Omental fat pad (tissue), 4 donors: ENCODE measurements at places on chromosomes 16 and 17. TPM values are rescaled to one million over a fixed set of nuclear protein-coding genes. Genes with fewer than 3 reads are reported as not detected.

DNA sequence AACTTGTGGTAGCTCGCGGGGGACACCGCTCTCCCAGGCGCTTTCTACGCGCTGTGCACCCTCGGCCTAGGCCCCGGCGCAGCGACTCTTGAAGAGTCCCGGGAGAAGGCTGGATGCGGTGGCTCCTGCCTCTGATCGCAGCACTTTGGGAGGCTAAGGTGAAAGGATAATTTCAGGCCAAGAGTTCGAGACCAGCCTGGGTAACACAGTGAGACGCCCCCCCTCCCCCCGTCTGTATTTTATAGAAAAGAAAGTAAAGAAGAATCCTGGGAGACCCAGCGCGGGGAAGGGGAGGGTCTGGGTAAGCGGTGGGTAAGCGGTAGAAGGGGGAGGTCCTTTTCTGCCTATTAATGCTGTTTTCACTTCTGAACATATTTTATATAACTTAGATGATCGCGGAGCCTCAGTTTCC is 486 bp upstream of the PLLP start:
- DNase-seq = no peak

GRCh38 chr17:8142887-8143580 is 9.2 kb downstream of the PER1 start:
- DNase-seq = no peak

GRCh38 chr17:14793237-14793636 is 471.9 kb downstream of the PMP22 start:
- no peak for DNase-seq

DNA sequence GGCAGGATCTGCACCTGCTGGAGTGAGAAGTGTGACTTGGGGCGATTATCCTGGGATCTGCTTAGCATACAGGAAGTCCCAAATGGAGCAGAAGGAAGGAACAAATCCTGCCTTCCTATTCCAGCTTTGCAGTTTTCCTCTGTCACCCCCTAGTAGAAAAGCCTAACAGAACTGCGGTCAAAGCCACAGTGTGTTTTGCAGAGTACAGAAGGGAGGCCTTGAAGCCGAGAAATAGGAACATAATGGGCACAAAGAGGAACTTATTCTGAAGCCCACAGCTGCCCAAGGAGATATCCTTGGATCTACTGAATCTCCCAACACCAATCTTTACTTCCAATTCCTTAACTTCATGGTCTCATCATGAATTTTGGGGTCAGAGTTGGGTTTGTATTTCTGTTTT is 8.5 kb downstream of the KRTAP1-5 start:
- no peak for DNase-seq

DNA sequence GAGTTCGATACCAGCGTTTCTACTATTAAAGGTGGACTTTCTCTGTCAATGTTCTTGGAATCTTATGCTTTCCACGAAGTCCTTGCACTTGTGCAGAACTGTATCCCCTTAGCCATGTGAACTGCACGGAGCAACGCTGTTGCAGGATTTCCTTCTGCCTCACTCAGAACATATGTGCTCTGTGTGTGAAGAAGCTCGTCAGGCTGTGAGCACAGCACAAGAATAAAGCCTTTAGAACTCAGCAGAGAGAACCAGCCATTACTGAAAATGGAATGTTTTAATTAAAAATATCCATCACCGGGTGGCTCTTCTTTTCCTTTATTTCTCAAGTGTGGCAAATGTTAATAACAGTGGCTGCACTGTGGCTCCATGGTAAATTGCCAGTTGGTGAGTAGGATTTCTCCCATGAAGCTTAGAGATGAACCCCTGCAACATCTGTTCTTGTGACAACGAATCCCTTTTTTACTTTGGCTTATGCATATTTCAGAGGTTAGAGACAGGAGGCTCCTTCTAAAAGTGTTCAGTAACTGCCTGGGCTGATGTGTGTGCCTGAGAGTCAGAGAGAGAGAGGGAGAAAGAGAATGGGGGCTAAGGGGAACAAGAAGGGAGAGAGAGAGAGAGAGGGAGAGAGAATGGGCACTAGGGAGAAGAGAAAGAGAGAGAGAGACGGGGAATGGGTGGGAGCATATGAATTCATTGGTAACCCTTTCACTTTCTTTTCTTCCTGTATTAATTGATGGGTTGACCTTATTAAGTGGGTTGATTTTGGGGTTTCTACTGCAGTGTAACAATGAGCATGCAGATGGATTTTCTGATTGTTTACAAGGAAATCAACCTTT is 50.0 kb downstream of the RPTOR start:
- no peak for DNase-seq

- DNase-seq = no peak
Measured at GRCh38 chr17:36183001-36183971, 6.8 kb upstream of the TBC1D3B start.

DNA sequence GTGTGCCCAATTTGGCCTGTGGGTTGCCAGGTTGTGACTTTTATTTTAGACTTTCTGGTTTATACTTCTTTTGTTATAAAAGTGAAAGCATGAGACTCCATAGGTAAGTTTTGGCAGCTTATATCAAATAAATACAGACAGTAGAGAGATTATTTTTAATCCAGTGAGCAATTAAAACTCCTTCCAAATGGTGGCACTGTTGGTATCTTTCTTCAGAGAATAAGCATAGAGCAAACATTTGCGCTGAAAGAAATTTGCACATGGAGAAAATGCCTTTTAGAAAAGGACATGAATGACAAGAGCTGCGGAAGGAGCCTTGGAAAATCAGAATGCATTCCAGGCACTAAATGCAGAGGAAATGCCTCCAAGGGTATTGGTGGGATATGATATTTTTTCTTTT is 46.1 kb upstream of the DNAJA2 start:
- no peak for DNase-seq

DNA sequence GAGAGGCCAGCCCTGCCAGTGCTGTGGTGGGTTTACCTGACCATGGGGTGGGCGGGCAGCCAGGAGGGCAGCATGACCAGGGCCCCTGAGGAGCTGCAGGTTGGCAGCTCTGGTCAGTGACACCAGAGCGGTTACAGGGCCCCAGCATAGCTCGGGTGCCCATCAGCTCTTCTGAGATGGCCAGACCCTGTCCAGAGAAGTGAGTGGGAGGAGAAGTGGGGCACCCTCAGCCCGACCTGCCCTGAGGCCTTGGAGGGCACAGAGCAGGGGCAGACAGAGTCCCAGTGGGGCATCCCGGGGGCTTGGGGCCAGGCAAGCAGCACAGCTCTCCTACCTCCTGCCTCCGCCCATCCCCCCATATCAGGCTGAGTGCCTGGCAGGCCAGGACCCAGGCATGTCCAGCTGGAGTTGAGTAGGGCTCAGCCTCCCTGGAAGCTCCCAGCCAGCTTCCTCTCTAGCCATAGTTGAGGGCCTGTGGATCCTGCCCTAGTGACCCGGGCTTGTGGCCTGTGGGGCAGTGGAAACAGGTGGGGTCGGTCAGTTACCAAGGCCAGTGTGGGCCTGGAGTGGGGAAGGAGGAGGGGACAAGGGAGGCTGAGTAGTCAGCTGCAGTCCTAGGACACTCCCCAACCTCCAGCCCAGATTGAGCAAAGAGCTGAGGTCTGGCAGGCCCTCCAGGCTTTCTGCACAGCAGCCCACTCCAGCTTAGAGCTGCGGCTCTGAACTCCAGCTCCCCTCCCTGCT is 83.5 kb downstream of the AMFR start:
- DNase-seq = no peak

GRCh38 chr17:34302636-34303035 is 16.6 kb upstream of the CCL8 start:
- no peak for DNase-seq

- no peak for DNase-seq
Measured at GRCh38 chr17:57406131-57406980, 150.0 kb downstream of the MSI2 start.

DNA sequence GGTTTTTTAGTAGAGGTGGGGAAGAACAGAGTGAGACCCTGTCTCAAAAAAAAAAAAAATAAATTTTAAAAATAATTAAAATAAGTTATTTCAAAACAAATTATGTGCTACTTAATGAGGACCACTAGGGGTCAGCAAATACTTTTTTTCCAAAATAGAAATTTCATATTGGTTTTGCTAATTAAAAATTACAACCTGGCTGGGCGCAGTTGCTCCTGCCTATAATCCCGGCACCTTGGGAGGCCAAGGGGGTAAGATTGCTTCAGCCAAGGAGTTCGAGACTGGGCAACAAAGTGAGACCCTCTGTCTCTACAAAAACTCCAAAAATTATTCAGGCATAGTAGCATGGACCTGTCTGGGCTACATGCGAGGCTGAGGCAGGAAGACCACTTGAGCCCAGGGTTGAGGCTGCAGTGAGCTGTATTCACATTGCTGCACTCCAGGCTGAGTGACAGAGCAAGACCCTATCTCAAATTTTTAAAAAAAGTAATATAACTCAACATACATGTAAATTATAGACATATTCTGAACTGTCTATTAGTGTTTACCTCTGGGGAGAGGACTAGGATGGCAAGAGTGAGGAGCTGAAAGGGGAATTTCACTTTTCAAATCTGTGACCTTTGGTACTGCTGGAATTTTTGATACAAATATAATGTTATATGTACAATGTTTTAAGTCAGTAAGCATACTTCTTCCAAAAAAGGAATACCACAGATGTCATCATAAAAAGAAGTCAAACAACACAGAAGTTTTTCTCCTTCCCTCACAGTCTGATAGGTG is 8.1 kb downstream of the MEIOB start:
- DNase-seq = no peak

DNA sequence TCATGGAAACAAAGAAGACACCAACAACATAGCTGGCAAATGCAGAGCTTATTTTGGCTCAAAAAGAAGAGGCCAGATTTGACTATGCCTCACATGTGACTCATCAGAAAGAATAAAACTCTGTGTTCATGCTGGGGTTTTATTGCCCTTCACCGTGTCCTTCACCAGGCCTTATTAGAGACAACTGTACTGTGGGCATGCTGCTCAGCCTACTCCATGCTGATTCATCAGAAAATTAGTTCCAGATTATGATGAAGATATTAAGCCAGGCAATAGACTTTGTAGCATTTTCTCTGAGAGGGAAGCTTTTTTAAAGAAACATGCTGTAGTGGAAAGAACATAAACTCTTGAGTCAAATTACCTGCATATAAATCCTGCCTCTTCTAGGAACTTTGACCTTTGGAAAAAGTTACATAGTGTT is 89.8 kb downstream of the CYB561 start:
- no peak for DNase-seq

DNA sequence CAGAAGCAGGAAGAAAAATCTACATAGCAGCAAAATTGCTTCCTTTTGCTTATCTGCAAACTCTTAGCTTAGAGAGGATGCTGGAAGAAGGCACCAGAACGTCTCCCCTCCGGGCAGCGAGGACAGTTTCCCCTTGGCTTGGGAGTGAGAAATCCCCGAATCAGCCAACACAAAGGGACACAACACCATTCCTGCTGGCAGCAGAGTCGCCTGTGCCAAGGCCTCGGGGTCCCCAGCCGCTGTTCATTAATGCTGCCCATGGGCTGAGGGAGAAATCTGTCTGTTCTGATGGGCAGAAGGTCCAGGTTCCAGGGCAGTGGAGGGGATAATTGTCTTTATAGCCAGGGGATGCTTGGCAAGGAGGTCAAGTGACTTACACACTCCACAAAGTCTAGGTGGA is 38.0 kb downstream of the CACNG3 start:
- DNase-seq = no peak

DNA sequence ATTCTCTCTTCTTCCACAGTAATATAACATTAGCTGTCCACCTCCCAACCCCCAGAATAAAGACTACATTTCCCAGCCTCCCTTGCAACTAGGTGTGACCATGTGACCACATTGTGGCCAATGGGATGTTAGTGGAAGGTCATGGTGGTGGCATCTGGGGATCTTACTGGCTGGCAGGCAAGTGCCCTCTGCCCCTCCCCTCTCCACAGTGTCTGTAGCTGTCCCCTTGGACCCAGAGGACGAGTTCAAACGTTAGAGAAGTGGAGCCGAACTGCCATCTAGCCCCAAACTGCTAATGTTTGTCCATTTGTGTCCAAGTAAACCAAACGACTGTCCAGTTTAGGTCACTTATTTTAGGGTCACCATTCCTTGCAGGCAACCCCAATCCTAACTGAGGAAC is 26.6 kb upstream of the KCNG4 start:
- DNase-seq = no peak

GNAO1 gene
- total RNA-seq = 2.1 TPM

MGAT5B gene
- total RNA-seq = not detected

PDE6G gene
- not detected for total RNA-seq

CA10 gene
- total RNA-seq = not detected

KRTAP4-9 gene
- not detected for total RNA-seq

CKLF gene
- 68.4 TPM for total RNA-seq

COG8 gene
- total RNA-seq = 26.8 TPM

IL32 gene
- total RNA-seq = 17.8 TPM
